T-helper 2 cell treated with Interferon-gamma antibody and Interleukin-4, amounts not matched to agents 5 μg/mL and 100 μg/mL, for 36 hours (primary cell): ENCODE measurements at places on chromosomes 3 and 15.

DNA sequence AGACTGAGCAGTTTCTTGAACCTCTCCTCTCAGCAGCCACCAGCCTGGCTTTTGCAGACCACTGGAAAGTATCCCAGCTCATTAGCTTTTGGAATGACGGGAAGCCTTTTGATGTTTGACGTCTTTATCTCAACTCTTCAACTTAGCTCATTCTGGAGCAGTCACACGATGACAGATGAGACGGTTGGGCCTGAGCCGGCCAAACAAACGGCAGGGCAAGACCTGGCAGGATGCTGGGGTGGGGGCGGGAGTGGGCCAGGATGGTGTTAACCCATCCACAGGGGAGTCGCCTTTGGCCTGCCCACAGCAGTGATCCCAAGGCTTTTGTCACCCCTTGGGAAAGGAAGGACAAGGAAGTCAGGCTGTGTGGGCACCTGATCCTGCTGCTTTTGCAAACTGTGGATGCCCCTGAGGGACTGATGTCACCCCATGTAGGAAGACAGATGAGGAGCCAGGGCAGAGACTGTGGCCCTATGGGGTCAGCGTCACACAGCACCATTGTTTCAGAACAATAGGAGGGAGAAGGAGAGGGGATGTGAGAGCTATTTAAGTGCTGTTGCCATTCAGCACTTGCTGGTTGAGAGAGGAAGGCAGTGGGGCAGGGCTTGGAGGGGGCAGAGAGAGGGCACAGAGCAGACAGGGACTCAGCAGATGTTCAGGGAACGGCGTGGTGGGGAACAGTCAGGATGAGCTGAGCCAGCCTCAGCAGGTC, 121.9 kb upstream of the CTDSPL start:
- H3K4me3 ChIP-seq, result no peak overlapping the region
- H3K27me3 ChIP-seq, result peaks cover 6% of the 10 kb centered on the region
- DNase-seq, result no peak
- no peaks in the 10 kb centered on the region for H3K4me1 ChIP-seq
- no peak overlapping the region for H3K27ac ChIP-seq

DNA sequence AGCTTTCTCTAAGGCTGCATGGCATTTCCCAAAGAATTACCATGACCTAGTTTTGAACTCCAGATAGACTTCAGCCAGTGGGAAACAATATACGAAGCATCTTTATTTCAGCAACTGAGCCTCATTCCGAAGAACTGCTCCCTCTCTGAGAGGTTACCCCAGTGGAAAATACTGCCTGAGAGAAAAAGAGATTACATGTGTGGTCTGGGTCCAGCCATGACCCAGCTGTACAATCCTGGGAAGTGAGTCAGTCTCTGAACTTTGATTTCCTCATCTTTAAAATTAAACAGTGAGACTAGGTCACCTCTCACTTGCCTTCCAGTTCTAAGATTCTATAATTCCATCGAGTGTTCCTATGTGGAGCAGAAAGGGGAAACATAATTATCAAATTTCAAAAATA, 42.4 kb downstream of the TNIK start:
- H3K4me3 ChIP-seq, result no peak overlapping the region
- DNase-seq, result no peak
- no peaks in the 10 kb centered on the region for H3K27me3 ChIP-seq
- H3K36me3 ChIP-seq, result peaks cover 7% of the 10 kb centered on the region
- peaks cover 15% of the 10 kb centered on the region for H3K4me1 ChIP-seq

- DNase-seq, result no peak
- H3K4me1 ChIP-seq, result peaks cover 4% of the 10 kb centered on the region
- H3K27me3 ChIP-seq, result no peaks in the 10 kb centered on the region
- no peak overlapping the region for H3K4me3 ChIP-seq
- no peak overlapping the region for H3K27ac ChIP-seq
Measured at GRCh38 chr3:81585056-81585455, 176.4 kb downstream of the GBE1 start.

- no peak overlapping the region for H3K27ac ChIP-seq
- no peaks in the 10 kb centered on the region for H3K27me3 ChIP-seq
- peaks cover 41% of the 10 kb centered on the region for H3K36me3 ChIP-seq
- DNase-seq, result no peak
Measured at GRCh38 chr15:31326875-31327668, 437 bp downstream of the KLF13 start.

GRCh38 chr3:32399030-32399620, 7.5 kb downstream of the CMTM7 start:
- no peak overlapping the region for H3K4me3 ChIP-seq
- no peak for DNase-seq
- H3K27ac ChIP-seq, result peak overlapping the region; percentile 17

DNA sequence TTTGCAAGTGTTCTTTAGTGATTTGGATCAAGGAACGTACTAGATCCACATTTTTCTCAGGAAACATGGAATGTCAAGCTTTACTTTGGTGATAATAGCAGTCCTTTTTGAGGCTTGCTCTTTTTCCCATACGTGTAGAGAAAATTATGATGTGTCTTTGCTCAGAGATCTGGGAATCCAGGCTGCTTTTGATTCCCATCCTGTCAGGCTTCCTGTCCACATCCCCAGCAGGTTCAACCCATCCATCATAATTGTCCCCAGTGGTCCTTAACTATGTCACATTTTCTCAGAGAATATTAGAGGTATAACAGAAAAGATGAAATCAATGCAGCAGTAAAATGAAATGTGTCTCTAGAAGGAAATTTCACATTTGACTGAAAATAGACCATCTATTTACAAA, 111.4 kb downstream of the IQCH start:
- H3K27ac ChIP-seq, result no peak overlapping the region
- H3K27me3 ChIP-seq, result peaks cover 28% of the 10 kb centered on the region
- no peak for DNase-seq
- H3K4me1 ChIP-seq, result peaks cover 8% of the 10 kb centered on the region
- no peaks in the 10 kb centered on the region for H3K36me3 ChIP-seq
- no peak overlapping the region for H3K4me3 ChIP-seq

DNA sequence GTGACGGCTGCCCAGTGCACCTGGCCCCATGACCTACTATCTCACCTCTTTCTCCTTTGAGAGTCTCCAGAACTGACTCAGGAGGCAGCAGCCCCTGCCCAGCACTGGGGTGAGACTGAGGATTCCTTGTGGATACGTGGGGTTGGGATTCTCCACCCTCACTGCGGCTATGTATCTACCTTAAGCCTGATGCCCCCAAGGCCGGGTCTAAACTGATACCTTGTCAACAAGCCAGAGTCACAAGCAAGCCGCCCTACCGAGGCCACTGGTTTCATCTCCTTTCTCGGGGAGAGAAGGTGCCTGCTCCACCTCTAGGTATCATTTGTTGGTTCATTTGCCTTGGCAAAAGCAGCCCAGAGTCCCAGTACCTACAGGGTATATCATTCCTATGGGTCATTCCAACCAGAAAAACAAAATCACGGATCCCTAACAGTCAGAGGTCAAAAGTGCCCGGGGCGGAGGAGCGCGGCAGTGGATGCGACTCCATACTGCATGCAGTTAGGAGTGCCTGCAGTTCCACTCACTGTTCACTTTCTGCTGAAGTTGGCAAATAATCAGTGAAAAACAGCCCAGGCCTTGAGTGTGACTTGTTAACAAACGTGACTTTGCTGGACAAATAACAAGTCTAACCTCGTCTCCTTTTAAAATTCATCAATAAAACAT, 47.5 kb downstream of the ABTB1 start:
- H3K36me3 ChIP-seq, result no peaks in the 10 kb centered on the region
- peaks cover 5% of the 10 kb centered on the region for H3K27me3 ChIP-seq
- H3K4me1 ChIP-seq, result no peaks in the 10 kb centered on the region
- H3K4me3 ChIP-seq, result no peak overlapping the region
- no peak for DNase-seq

GRCh38 chr3:10353661-10354360, 32.9 kb upstream of the SEC13 start:
- H3K4me3 ChIP-seq, result no peak overlapping the region
- no peak overlapping the region for H3K27ac ChIP-seq
- H3K27me3 ChIP-seq, result peaks cover 3% of the 10 kb centered on the region
- no peaks in the 10 kb centered on the region for H3K4me1 ChIP-seq

- no peak overlapping the region for H3K27ac ChIP-seq
- no peak for DNase-seq
- H3K4me3 ChIP-seq, result no peak overlapping the region
- H3K36me3 ChIP-seq, result no peaks in the 10 kb centered on the region
- peaks cover 18% of the 10 kb centered on the region for H3K27me3 ChIP-seq
- peaks cover 7% of the 10 kb centered on the region for H3K4me1 ChIP-seq
Measured at GRCh38 chr3:152672320-152672649, 162.6 kb upstream of the P2RY1 start.

DNA sequence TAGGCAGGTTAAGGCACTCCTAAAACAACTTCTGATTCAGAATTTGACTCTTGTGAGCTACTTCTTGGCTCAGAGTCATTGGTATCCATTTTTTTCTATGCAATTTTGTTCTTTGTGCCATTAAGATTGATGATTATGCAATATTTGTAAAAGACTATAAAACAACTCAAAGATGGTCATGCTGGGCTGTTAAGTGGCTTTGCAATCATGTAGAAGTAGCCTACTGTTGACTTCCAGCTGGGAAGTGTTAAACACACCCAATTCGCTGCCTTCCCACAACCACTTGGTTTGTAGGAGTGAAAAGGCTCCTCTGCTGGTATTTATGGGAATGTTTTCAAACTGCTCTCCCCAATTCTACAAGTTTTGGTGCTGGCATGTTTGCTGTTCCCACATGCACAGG, 74.7 kb upstream of the COL6A6 start:
- H3K4me1 ChIP-seq, result no peaks in the 10 kb centered on the region
- no peaks in the 10 kb centered on the region for H3K27me3 ChIP-seq
- H3K27ac ChIP-seq, result no peak overlapping the region
- no peak overlapping the region for H3K4me3 ChIP-seq
- no peak for DNase-seq

GRCh38 chr15:66675446-66675845, 26.6 kb upstream of the SMAD6 start:
- H3K27me3 ChIP-seq, result no peaks in the 10 kb centered on the region
- H3K4me3 ChIP-seq, result no peak overlapping the region
- no peak overlapping the region for H3K27ac ChIP-seq
- DNase-seq, result no peak

GRCh38 chr3:38649500-38650247, at the start of gene SCN5A:
SCN5A (minus strand) TSS chr3:38649687; CDS start chr3:38633307, 16,380 bp downstream.
- H3K27ac ChIP-seq, result no peak within 1 kb of the TSS
- peak within 1 kb of the TSS; percentile 79 for H3K4me3 ChIP-seq
- H3K4me1 ChIP-seq, result peaks cover 2% of the 10 kb centered on the region
- no peaks in the 10 kb centered on the region for H3K36me3 ChIP-seq
- DNase-seq, result peak; percentile 43

DNA sequence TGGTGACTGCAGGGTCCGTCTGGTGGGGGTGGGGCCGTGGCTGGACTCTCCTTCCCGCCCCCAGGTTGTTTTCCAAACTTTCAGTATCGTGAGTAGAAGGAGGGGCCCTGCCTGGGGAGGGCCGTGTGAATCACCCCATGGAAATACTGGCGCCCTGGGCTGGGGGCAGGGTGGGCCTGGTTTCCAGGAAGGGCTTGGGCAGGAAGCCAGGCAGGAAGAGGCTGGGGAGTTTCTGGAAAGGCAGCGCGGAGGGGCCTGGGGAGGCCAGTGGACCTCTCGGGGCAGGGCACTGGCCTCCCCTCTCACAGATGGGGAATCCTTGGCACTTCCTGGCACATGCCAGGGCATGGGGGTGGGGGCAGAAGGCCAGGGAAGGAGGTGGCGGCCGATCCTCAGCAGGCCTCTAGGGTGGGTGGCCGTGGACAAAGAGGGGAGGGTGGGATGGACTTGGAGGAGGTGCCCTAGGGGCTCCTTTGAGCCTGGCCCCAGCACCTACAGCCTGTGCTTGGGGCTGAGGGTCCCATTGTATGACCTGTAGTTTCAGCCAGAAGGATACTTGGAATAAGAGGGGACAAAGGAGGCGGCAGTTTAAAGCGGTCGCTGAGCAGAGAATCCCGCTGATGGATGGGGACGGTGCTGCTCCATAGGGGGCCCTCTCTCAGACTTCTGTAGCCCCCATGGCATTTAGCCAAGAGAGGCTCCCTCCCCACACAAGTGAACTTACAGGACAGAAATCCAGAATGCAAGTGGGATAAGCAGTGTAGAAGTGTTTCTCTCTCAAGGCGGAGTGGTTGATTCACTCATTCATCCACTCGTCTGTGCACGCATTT, 56.5 kb upstream of the GATA2 start:
- H3K36me3 ChIP-seq, result no peaks in the 10 kb centered on the region
- H3K27ac ChIP-seq, result no peak overlapping the region
- no peaks in the 10 kb centered on the region for H3K4me1 ChIP-seq
- no peak for DNase-seq

- no peak overlapping the region for H3K27ac ChIP-seq
- no peak overlapping the region for H3K4me3 ChIP-seq
Measured at GRCh38 chr15:68543165-68544008, 35.4 kb upstream of the CORO2B start.

DNA sequence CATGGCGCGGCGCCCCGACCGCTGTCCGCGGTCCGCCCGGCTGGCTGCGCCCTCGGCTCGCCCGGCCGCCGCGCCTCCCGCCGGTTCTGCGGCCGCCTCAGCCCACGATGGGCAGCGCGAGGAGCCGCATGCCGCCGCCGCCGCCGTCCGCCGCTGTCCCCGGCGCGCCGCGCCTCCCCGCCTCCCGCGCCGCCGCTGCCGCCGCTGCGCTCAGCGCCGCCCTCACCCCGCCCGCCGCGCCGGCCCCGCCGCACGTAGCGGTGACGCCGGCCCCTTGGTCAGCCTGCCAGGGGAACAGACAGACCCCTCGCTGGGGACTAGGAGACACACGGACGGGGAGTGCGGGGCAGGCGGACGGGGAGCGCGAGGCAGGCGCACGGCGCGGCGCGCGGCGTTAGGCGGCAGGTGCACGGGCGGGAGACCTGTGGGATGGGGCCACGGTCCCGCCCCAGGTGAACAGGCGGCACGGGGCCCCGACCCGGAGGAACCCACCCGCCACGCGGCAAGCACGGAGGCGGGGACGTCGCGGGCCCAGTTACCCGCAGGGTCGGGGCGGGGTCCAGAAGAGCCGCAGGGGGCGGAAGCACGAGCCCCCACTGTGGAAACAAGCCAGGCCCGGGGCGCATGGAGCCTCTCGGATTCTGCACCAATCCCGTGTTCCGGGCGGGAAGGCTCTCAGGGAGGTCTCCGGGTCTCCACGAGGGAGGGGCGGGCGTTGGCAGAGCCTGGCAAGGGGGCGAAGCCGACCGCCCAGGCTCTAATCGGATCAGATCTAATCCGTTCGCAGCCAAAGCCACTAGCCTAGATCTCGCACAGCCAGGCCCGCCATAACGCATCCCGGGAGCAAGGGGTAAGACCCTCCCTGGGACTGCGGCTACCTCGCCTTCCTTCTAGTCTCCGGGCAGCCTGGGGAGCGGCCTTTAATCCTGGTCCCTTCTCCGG, at the start of gene CSPG5:
TSS of gene CSPG5 (minus strand) at position 175 of the 942 bp plus-strand sequence. CDS start at position 3, 172 bp downstream.
- peaks cover 28% of the 10 kb centered on the region for H3K27me3 ChIP-seq
- H3K36me3 ChIP-seq, result peaks cover 3% of the 10 kb centered on the region
- DNase-seq, result peak; percentile 35
- peak within 1 kb of the TSS; percentile 54 for H3K4me3 ChIP-seq
- H3K27ac ChIP-seq, result no peak within 1 kb of the TSS

- no peak for DNase-seq
- H3K4me1 ChIP-seq, result no peaks in the 10 kb centered on the region
- no peak overlapping the region for H3K27ac ChIP-seq
- peaks cover 7% of the 10 kb centered on the region for H3K27me3 ChIP-seq
- H3K36me3 ChIP-seq, result no peaks in the 10 kb centered on the region
- no peak overlapping the region for H3K4me3 ChIP-seq
Measured at GRCh38 chr3:124607163-124607562, 123.1 kb upstream of the UMPS start.

GRCh38 chr3:46537316-46537715, 28.8 kb downstream of the LRRC2 start:
- DNase-seq, result no peak
- peaks cover 36% of the 10 kb centered on the region for H3K27me3 ChIP-seq
- H3K4me3 ChIP-seq, result no peak overlapping the region
- H3K4me1 ChIP-seq, result peaks cover 52% of the 10 kb centered on the region
- H3K27ac ChIP-seq, result no peak overlapping the region

- H3K27ac ChIP-seq, result no peak overlapping the region
- H3K27me3 ChIP-seq, result peaks cover 62% of the 10 kb centered on the region
- peaks cover 16% of the 10 kb centered on the region for H3K4me1 ChIP-seq
Measured at GRCh38 chr15:34514251-34514670, 69.2 kb downstream of the GOLGA8B start.
